ENCODE measurements at places on chromosomes 4 and X.
A peak's percentile ranks its signal among the peaks of the same experiment; 100 is the strongest.

DNA sequence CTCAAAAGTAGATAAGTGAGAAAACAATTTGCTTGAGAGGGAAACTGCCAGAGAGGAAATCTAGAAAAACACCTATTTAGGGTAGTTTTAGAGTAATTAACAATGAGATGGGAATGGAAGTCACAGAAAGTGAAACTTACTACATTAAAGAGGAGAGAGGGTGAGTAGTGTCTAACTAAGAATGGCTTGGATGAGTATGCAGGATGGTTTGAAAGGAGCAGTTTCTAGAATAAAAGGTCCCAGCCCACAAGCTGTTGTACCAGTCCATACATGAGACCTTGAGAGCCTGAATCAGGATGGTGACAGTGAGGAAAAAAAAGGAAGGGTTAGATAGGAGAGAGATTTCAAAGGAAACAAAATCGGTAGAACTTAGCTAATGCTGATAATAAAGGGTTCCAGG, 1.3 kb downstream of the GAR1 start:
- no peak for DNase-seq

DNA sequence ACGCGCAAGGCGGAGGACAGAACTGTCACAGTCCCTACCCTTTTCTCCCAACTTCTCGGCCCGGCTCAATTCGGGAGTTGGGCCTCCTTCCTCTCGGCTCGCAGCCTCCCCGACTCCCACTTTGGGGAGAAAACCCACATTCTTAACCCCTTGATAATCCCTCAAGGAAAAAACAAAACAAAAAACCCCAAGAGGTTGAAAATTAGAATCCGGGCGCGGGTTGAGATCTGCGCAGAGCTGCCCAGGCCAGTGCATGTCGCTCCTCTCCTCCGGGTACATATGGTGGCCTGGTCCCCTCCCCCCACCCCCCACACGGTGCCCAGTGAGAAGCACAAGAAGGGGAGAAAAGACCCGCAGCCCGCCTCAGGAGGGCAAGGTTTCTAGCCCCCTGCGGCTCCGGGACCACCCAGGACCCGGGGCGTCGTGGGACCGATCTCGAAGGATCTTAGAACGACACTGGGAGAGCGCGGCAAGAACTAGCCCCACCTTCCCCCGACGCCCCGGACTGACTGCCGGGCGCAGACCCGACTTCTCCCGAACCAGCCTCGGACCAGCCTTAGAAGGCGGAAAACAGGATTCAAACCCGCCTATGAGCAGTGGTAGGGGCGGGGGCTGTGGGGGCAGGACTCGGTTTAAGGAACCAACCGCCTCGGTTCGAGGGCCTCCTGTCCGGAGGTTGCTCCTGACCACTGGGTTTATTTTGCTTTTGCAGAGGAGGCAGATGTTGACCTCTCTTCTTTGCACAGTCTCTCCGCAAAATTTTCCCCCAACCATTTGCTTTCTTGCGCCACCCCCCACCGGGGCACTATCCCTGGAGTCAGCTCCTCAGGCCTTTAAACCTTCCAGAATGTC, 2.5 kb upstream of the PDGFRA start:
- DNase-seq: no peak

GRCh38 chr4:182400081-182400480, 156.9 kb downstream of the TENM3 start:
- no peak for DNase-seq

GRCh38 chr4:187464573-187464972, 531.0 kb upstream of the ZFP42 start:
- no peak for DNase-seq

DNA sequence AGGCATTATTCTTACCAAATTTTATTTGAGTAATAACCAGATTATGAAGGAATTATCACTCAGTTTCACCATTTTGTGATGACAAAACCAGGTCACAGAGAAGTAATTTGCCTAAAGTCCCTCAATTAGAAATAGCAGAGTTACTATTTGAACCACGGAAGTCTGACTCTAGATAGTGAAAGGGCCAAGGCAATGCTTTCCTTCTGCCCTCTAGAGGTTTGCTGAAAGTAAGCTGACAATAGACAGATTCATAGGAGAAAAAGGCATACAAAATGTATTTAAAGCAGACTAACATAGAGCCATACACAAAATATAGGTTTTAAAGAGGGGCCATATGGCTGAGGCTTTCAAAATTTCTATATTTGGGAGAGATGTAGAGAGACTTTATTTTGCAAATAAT, 43.1 kb downstream of the CXXC4 start:
- no peak for DNase-seq

DNA sequence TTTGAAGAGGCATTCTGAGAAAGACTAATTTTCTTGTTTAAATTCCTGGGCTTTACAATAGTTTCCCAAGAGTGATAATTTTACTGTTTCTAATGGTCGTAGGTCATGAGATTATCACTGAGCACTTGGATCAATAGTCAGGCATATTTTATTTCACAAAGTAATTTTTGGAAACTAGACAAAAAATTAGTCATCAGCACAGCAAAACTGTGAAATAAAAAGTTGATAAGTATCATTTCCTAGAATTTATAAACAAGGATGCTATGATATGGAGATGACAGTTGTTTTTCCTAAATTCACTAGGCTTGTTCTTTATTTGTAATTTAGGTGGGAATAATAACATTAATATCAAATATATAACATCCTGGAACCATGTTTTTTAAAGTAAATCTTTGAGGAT, 33.0 kb downstream of the SULT1B1 start:
- no peak for DNase-seq

- DNase-seq: no peak
Observed at GRCh38 chrX:63755892-63756291, 29.1 kb downstream of the ARHGEF9 start.

DNA sequence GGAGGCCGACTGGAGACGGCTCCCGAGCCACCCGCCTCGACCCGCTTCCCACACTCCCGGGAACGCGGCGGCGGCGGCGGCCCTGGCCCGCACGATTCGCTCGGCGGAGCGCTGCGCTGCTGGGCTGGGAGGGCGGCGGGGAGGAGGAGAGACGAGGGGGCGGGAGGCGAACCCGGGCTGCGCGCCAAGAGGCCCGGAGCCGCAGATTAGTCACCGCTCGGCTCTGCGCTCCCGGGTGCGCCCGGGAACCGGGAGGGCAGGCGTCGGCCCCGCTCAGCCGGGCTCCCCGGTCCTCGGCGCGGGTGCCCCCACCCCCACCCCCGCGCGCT, 11.2 kb upstream of the BCOR start:
- DNase-seq: peak; percentile 53

GRCh38 chr4:40055511-40055862, 1.2 kb upstream of the N4BP2 start:
- peak; percentile 80 for DNase-seq

- DNase-seq: no peak
Observed at GRCh38 chr4:2388429-2389182, 29.8 kb downstream of the ZFYVE28 start.

DNA sequence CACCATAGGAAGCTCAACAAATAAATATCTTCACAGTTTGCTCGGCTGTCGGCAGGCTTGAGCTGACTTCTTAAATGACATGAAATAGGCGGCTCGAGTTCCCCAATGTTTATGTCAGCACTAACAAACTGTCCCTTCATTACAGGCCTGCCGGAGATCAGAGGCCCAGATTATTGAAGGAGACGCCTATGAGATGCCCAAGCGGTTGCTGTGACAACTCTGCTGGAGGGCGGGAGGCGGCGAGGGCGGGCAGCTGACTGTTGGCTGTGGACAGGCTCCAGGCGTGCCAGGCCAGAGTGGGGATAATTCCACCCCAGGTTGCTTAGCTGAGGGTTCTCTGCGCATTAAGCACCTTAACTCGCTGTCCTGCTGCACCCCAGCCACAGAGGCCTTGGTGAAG, 39.2 kb upstream of the MSX1 start:
- DNase-seq: no peak

- no peak for DNase-seq
Observed at GRCh38 chr4:138671106-138671505, 344.5 kb upstream of the NOCT start.

- no peak for DNase-seq
Observed at GRCh38 chr4:76513482-76513881, 78.5 kb downstream of the SHROOM3 start.

DNA sequence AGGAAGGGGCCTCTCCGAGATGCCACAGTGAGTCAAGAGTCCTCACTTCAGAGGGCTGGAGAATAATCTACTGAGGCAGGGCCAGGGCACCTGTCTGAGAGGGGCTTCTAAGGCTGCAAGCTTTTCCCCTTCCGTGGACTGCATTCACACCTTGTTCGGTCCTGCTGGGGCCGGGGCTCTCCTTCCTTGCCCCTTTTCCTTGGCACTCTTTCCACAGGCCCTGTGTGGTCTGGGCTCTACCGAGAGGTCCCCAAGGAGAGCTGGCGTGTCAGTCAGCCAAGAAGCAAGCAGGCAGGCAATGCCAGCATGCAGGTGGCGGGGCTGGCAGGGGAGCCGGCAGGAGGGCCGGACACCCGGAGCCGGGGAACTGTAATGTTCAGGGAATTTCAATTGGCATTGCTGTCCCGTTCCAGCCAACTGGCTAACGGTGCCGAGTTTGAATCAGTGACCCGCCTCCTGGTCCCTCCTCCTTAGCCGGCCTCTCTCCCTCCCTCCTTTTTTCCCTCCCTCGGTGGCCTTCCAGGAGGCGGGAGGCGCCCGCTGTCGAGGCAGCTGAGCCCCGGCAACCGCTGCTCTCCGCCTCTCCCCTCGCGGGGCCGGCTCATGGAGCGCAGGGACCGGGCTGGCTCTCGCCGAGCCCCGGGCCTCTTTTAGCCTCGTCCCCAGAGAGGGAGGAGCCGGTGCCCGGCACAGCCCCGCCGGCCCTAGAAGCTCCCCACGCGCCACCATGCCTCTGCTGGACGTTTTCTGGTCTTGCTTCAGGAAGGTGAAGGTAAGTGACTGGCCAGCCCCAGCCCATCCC, at the start of gene STARD8:
Gene STARD8, plus strand, starts transcription at position 511 of the 802 bp plus-strand sequence. Its CDS starts 217 bp downstream, at position 728.
- no peak for DNase-seq

DNA sequence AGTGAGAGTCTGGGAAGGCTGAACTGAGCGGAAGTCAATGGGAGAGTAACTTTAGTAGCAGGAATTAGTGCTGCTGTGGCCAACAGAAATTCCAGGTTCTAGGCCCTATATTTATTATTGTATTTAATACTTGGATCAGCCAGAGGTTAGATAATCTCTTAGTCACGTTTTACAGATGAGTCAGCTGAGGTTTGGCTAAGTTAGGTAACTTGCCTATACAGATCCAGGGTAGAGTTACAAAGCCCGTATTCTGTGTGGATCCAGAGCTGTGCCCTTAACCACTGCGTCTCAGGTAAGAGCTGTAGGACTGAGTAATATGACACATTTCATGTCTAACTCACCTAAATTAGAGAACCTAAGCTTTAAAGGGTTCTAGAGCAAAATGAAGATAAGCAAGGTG, 20.5 kb downstream of the PSMD10 start:
- DNase-seq: no peak

GRCh38 chr4:30912098-30912714, 192.0 kb downstream of the PCDH7 start:
- no peak for DNase-seq

DNA sequence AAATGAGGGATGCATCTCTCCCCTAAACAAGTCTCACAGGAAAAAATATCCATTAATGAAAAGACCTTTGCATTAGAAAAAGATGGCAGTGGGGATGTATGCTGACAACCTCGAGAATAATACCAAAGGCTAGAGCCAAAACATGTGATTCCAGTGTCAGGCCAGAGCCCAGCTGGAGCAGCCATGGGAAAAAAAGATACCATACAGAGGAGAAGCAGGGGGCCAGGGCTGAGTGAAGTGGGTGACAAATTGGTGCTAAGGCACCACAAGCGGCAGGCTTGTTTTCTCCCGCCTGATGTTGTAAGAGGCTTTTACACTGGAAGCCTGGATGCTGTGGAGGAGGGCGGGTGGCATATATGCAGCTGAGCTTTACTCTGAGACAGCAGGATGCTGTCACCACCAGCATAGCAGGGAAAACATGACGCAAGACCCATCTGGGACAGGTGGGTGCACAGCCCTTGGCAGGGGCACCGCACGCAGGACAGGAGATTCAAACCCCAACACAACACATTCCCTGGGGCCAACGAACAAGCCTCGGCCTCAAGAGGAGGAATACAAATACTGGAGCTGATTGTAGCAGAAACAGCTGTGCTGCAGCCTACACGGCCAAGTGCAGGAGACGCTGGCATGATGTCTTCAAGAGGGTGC, 91.9 kb downstream of the TSPAN5 start:
- DNase-seq: no peak

DNA sequence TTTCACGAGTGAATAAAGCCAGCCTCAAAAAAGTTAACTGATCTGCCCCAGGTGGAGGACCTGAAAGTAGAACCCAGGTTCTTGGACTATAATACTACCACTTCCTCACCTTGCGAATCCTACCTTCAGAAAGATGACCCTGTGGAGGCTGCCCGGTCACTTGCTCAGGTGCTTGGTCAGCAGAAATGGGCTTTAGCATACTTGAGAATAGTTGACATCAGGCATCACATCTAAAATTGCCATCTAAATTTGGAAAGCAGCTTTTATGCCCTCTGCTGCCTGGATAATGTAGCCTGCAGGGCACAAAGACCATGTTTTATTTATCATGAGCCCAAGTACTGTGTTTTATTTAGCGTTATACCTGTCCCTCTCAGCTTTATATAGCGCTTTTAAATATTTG, 3.0 kb downstream of the BCLAF3 start:
- no peak for DNase-seq

DNA sequence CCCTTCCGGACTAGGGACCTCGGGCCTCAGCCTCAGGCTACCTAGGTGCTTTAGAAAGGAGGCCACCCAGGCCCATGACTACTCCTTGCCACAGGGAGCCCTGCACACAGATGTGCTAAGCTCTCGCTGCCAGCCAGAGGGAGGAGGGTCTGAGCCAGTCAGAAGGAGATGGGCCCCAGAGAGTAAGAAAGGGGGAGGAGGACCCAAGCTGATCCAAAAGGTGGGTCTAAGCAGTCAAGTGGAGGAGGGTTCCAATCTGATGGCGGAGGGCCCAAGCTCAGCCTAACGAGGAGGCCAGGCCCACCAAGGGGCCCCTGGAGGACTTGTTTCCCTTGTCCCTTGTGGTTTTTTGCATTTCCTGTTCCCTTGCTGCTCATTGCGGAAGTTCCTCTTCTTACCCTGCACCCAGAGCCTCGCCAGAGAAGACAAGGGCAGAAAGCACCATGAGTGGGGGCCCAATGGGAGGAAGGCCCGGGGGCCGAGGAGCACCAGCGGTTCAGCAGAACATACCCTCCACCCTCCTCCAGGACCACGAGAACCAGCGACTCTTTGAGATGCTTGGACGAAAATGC, at the start of gene WAS:
Gene WAS, plus strand, starts transcription at position 389 of the 572 bp plus-strand sequence. Its CDS starts 55 bp downstream, at position 444.
- peak; percentile 71 for DNase-seq

- DNase-seq: peak; percentile 66
Observed at GRCh38 chrX:19799319-19800182, 87.8 kb downstream of the SH3KBP1 start.

- no peak for DNase-seq
Observed at GRCh38 chr4:105092768-105093167, 53.9 kb upstream of the TET2 start.
